Lung (tissue), 17 donors: ENCODE measurements at places on chromosomes 11 and 22.

DNA sequence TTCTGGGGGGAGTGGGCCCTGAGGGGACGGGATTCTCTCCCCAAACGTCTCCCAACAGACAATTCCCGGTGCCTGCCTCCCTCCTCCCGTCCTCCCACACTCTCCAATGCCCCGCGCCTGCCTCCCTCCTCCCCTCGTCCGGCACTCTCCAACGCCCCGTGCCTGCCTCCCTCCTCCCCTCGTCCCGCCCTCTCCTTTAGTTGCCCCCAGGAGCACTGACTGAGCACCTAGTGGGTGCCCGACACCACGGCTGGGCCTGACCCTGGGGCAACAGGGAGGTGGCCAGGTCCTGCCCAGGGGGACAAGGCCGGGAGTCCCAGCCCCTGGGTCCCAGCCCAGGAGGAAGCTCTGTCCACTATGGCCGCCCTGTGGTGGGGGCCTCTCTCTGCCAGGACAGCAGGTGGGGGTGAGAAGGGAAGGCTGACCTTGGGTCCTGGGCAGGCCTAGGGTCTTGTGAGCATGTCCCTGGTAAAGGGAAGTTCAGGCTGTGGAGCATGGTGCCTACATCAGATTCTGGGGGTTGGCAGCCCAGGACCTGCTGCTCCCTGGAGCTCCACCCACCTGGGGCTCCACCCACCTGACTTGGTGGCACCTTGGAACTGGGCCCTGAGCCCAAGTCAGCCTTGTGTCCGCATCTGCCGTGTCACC is 942.3 kb downstream of the BRD1 start:
- H3K27ac ChIP-seq, result no peak overlapping the region
- H3K27me3 ChIP-seq, result peaks cover 3% of the 10 kb centered on the region
- no peaks in the 10 kb centered on the region for H3K36me3 ChIP-seq
- no peak for DNase-seq

- no peak for DNase-seq
- H3K36me3 ChIP-seq, result no peaks in the 10 kb centered on the region
- no peak overlapping the region for H3K27ac ChIP-seq
Observed at GRCh38 chr11:105104292-105104691, 35.3 kb downstream of the CARD18 start.

DNA sequence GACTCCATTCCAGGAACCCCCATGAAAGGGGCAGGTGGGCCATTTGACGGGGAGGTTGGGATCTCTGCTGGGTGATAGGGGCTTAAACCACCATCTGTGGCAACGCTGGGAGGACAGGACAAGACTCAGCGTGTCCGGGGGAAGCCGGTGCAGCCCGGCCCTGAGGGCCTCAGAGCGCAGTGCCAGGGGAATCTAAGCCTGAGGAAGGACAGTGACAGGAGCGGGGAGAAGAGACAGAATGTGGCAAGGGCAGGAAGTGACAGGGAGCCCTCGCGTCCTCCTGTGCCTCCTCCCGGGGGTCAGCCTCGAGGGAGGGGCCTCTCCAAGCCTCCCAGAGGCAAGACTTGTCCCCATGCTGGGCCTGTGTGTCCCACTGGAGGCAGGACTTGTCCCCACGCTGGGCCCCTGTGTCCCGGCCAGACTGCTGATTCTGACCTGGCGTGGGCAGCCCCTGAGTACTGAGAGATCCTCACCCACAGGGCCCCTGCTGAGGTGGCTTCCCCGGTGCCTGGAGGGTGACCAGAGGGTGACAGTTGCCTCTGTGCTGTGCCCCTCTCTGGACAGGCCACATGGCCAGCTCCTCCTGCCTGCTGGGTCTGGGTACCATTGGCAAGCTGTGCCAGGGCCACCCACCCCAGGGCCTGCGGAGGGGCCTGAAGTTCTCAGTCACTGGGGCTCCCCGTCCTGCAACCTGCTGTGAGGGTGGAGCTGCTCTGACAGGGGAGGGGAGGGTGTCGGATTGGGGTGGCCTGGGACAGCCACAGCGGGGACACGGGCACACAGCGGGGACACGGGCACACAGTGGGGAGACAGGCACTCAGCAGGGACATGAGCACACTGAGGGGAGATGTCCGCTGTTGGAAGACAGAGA is 676.2 kb downstream of the BRD1 start:
- no peak for DNase-seq
- H3K4me1 ChIP-seq, result no peaks in the 10 kb centered on the region
- no peaks in the 10 kb centered on the region for H3K27me3 ChIP-seq
- no peaks in the 10 kb centered on the region for H3K36me3 ChIP-seq

- no peaks in the 10 kb centered on the region for H3K36me3 ChIP-seq
- no peak for DNase-seq
- H3K4me1 ChIP-seq, result no peaks in the 10 kb centered on the region
- H3K27me3 ChIP-seq, result peaks cover 2% of the 10 kb centered on the region
- no peak overlapping the region for H3K4me3 ChIP-seq
Observed at GRCh38 chr11:65764434-65764833, 16.3 kb downstream of the AP5B1 start.

GRCh38 chr11:87128372-87128771 is 90.6 kb downstream of the TMEM135 start:
- no peaks in the 10 kb centered on the region for H3K27me3 ChIP-seq
- H3K36me3 ChIP-seq, result no peaks in the 10 kb centered on the region
- H3K4me1 ChIP-seq, result no peaks in the 10 kb centered on the region
- no peak overlapping the region for H3K27ac ChIP-seq

DNA sequence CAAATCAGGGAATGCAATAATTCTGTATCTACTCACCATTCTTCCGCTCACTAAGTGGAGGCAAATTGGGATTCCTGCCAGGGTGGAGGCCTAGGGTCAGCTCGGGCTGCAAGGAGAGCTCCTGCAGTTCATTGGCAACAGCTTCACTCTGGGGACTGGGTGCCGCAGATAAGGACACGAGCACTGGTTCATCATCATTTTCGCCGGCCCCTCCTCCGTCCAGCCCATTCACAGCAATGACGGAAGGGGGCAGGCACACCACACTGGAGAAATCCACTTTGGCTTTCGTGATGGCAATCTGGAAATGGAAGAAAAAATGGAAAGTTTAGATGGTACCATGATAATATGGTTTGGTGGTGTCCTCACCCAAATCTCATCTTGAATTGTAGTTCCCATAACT is 84.4 kb downstream of the MRTFA start:
- no peak overlapping the region for H3K27ac ChIP-seq
- no peaks in the 10 kb centered on the region for H3K27me3 ChIP-seq
- H3K36me3 ChIP-seq, result peaks cover 2% of the 10 kb centered on the region
- no peak overlapping the region for H3K4me3 ChIP-seq
- no peak for DNase-seq

- no peak overlapping the region for H3K4me3 ChIP-seq
- peaks cover 13% of the 10 kb centered on the region for H3K4me1 ChIP-seq
- H3K36me3 ChIP-seq, result no peaks in the 10 kb centered on the region
- H3K27me3 ChIP-seq, result no peaks in the 10 kb centered on the region
- H3K27ac ChIP-seq, result peak overlapping the region; percentile 100
- peak; percentile 96 for DNase-seq
Observed at GRCh38 chr11:65419772-65420481, 2.7 kb upstream of the NEAT1 start.

- DNase-seq, result no peak
- peak overlapping the region; percentile 81 for H3K27ac ChIP-seq
Observed at GRCh38 chr11:114181752-114182151, 114.4 kb upstream of the NNMT start.

GRCh38 chr22:29204455-29205183 is 1.1 kb upstream of the EMID1 start:
- peaks cover 1% of the 10 kb centered on the region for H3K36me3 ChIP-seq
- no peaks in the 10 kb centered on the region for H3K27me3 ChIP-seq
- no peak overlapping the region for H3K4me3 ChIP-seq
- peaks cover 14% of the 10 kb centered on the region for H3K4me1 ChIP-seq
- H3K27ac ChIP-seq, result peak overlapping the region; percentile 65

GRCh38 chr11:70734379-70734778 is 336.1 kb downstream of the CTTN start:
- no peaks in the 10 kb centered on the region for H3K4me1 ChIP-seq
- no peaks in the 10 kb centered on the region for H3K27me3 ChIP-seq
- H3K36me3 ChIP-seq, result no peaks in the 10 kb centered on the region

- no peaks in the 10 kb centered on the region for H3K4me1 ChIP-seq
- no peak for DNase-seq
- H3K27ac ChIP-seq, result no peak overlapping the region
- H3K4me3 ChIP-seq, result no peak overlapping the region
- H3K27me3 ChIP-seq, result no peaks in the 10 kb centered on the region
Observed at GRCh38 chr11:60235321-60235720, 7.6 kb downstream of the MS4A4E start.

DNA sequence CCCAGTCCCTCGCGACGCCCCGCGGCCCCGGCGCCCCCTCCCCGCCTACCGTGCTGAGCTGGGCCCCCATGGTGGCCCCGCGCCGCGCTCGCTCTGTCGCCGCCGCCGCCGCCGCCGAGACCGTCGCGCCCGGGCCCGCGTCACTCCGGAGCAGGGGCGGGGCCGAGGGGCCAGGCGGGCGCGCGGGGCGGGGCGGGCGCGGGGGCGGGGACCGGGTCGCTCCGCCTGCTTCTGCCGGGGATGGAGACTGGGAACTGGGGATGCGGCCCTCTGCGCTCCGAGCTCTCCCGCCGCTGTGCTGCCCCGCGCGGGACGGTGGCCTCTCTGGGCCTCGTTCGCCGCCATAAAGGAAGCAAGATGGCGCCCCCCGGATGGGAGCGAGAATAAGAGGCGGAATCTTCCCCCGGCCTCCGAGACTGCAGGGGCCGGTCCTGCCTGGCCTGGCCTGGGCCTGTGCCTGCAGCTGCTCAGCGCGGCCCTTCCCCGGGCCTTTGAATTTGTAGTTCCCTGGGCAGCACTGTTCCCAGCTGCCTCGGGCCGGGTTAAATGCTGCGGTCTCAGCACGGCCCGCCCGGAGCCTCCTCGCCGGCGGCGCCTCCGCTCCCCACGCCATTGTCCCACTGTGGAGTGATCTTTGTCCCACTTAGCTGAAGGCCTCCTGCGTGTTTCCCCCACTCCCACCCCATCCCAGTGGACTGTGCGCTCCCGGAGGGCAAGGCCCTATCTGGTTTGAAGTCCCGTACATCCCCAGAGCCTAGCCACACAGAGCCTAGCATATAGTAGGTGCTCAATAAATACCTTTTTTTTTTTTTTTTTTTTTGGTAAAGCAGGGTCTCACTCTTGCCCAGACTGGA is at the start of gene CYB5R3:
Gene CYB5R3 (minus strand): TSS at position 147 of the 854 bp plus-strand sequence. CDS start 77 bp downstream, at position 70.
- H3K27me3 ChIP-seq, result no peaks in the 10 kb centered on the region
- peak within 1 kb of the TSS; percentile 96 for H3K27ac ChIP-seq
- peaks cover 37% of the 10 kb centered on the region for H3K4me1 ChIP-seq
- H3K4me3 ChIP-seq, result peak within 1 kb of the TSS; percentile 86

- no peak for DNase-seq
- H3K36me3 ChIP-seq, result no peaks in the 10 kb centered on the region
- no peak overlapping the region for H3K4me3 ChIP-seq
- no peak overlapping the region for H3K27ac ChIP-seq
Observed at GRCh38 chr11:1924181-1924580, 4.7 kb downstream of the TNNT3 start.

DNA sequence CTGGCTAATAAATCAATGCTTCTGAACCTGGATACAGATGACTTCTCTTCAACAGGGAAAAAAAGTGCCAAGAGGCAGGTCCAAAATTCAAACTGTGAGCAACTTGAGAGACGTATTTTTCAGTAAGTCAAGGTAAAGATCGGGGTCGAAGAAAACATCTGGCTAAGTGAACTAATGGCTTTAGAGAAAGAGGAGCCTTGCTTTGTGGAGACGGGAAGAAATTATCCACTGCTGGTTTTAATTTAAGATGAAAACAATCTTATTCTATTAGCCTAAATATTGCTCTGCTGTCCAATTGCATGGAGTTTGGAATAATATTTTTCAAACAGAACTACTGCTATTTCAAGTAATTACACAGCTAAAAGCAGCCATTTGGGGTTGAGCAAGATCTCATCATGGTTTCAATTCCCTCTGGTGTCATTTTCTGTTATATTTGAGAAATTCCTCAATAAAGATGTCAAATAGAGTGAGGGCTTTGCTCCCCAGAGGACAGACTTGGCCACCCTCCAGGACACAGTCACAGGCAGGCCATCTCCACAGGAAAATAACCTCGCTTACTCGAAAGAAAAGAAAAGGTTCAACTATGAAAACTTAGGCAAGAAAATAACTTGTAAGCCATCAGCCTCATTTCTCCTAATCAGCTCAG is 29.8 kb downstream of the SCUBE1 start:
- peaks cover 7% of the 10 kb centered on the region for H3K4me1 ChIP-seq
- H3K36me3 ChIP-seq, result no peaks in the 10 kb centered on the region
- DNase-seq, result no peak

- peaks cover 4% of the 10 kb centered on the region for H3K36me3 ChIP-seq
- no peak overlapping the region for H3K27ac ChIP-seq
- H3K27me3 ChIP-seq, result no peaks in the 10 kb centered on the region
Observed at GRCh38 chr11:64281957-64282770, 2.3 kb downstream of the BAD start.

- peak overlapping the region; percentile 1 for H3K4me3 ChIP-seq
- no peaks in the 10 kb centered on the region for H3K36me3 ChIP-seq
Observed at GRCh38 chr11:68127714-68128681, 6.8 kb upstream of the CHKA start.

GRCh38 chr11:32658639-32659406 is 75.2 kb downstream of the EIF3M start:
- H3K36me3 ChIP-seq, result no peaks in the 10 kb centered on the region
- H3K27me3 ChIP-seq, result no peaks in the 10 kb centered on the region
- H3K4me1 ChIP-seq, result no peaks in the 10 kb centered on the region
- H3K4me3 ChIP-seq, result no peak overlapping the region
- H3K27ac ChIP-seq, result no peak overlapping the region

GRCh38 chr22:46202897-46203600 is 47.0 kb downstream of the CDPF1 start:
- no peaks in the 10 kb centered on the region for H3K4me1 ChIP-seq
- no peak overlapping the region for H3K27ac ChIP-seq
- DNase-seq, result no peak
- peaks cover 28% of the 10 kb centered on the region for H3K36me3 ChIP-seq
- no peaks in the 10 kb centered on the region for H3K27me3 ChIP-seq

DNA sequence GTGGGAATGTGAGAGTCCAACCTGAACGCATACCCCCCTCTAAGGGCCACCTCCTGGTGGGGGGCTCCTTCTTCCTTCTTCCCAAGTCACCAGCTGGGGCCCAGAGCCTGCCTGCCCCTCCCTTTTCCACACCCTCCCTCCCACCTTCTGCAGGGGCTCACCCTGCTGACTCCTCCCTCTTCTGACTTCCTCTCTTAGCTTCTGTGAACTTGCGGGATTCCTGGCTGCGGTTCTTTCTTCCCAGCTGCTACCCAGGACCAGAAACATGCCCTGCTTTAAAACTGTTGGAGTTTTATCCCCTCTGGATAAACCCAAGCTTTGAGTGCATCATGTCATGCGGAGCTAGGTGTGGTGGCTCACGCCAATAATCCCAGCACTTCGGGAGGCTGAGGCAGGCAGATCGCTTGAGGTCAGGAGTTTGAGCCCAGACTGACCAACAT is 10.2 kb downstream of the LRRC74B start:
- no peaks in the 10 kb centered on the region for H3K27me3 ChIP-seq
- no peak for DNase-seq

DNA sequence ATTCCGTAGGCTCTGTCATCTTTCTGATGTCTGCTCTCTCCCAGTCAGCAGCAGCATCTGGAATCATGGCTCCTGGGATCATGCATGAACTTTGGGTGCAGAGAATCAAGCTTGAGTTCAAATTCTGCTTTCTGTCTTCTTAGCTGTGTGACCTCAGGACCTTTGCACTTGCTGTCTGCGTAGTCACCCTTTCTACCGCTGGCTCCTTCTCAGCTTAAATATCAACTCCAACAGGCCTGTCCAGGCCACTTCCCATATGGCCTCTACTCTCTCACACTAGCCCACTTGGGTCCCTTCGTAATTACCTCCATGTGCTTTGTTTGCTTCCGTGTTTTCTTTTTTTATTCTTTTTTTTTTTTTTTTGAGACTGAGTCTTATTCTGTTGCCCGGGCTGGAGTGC is 4.6 kb upstream of the GGA1 start:
- H3K27me3 ChIP-seq, result no peaks in the 10 kb centered on the region
- H3K36me3 ChIP-seq, result no peaks in the 10 kb centered on the region

GRCh38 chr22:24429411-24430365 is 2.3 kb downstream of the ADORA2A start:
- no peaks in the 10 kb centered on the region for H3K4me1 ChIP-seq
- no peaks in the 10 kb centered on the region for H3K27me3 ChIP-seq
- peak overlapping the region; percentile 30 for H3K27ac ChIP-seq
- H3K4me3 ChIP-seq, result no peak overlapping the region
- no peak for DNase-seq
